Myocyte (in vitro differentiated cells): ENCODE measurements at places on chromosomes 13 and 19.

GRCh38 chr13:98896083-98896867, 81.6 kb downstream of the DOCK9 start:
- no peak for DNase-seq

DNA sequence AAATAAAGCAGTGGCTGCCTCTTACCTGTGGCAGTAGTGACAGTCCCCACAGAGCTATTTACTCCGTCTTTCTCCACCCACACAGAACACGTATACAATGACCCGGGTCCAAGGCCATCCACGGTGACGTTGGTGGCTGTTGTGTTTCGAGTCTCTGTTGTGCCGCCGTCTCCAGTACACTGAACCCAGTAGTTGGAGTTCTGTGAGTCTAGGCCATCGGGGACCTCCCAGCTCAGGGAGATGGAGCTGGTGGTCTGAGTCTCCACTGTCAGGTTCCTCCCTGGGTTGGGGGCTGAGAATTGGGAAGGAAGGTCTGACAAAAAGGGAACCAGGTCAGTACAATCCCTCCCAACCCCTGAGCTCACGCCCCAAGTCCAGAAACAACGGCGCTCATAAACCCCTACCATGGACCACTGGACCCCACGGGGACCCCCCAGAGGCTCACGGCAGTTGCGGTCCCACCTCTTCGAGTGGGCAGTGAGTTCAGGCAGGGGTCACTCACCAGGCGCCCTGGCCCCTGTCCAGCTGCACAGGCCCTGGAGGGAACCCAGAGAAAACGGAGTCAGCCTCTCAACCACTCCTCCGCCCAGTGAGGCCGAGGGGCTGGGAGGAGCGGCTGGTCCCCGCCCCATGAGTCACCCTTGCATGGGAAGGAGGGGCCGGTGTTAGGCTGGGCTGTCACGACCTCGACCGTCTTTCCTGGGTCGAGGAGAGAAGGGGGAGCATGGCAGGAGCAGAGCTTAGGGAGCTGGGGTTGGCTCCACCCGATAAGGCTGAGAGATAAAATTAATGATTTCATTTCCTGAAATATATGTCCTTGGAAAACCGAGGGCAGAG, 2.4 kb downstream of the PTPRH start:
- peak; percentile 83 for DNase-seq

DNA sequence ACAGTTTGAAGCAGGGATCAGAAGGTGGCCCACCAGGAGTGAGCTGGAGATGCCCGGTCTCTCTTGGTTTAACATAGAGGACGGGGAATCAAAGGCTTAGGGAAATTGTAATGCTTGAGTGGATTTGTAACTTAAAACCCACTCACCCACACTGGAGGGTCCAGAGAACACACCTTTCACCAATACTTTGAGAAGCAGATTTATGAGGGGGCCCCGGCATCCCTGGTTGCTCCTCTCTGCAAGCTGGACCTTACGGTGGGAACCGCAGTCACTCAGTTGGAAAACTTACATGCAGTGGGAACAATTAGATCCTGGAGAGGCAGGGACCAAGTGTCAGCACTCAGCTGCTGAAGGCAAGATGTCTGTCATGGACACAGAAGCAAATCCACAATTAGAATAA, 20.5 kb downstream of the PPP5C start:
- DNase-seq = no peak

- DNase-seq = no peak
Observed at GRCh38 chr13:95512957-95513356, 39.6 kb upstream of the CLDN10 start.

- no peak for DNase-seq
Observed at GRCh38 chr13:28485996-28486543, 8.9 kb downstream of the FLT1 start.

GRCh38 chr19:15014579-15014978, 34.7 kb upstream of the CASP14 start:
- DNase-seq = no peak

- DNase-seq = no peak
Observed at GRCh38 chr19:12665281-12665573, 1.3 kb downstream of the MAN2B1 start.

- no peak for DNase-seq
Observed at GRCh38 chr13:89988206-89988605, 1359.3 kb upstream of the MIR17HG start.

- peak; percentile 55 for DNase-seq
Observed at GRCh38 chr19:17784201-17785008, 10.5 kb upstream of the B3GNT3 start.

DNA sequence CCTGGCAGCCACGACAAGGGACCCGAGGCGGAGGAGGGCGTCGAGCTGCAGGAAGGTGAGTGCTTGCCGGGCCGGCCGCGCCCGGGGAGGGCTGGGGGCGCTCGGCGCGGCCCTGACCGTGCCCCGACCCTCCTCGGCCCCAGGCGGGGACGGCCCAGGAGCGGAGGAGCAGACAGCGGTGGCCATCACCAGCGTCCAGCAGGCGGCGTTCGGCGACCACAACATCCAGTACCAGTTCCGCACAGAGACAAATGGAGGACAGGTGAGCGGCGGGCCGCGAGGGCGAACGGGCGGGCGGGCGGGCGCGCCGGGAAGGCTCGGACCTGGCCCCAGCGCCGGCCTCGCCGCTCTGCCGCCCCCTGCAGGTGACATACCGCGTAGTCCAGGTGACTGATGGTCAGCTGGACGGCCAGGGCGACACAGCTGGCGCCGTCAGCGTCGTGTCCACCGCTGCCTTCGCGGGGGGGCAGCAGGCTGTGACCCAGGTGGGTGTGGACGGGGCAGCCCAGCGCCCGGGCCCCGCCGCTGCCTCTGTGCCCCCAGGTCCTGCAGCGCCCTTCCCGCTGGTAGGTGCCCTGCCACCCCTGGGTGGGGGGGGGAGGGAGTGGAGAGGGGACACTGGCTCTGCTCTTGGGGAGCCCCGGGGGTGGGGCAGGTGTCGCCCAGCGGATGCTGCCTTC, 816 bp downstream of the USF2 start:
- peak; percentile 86 for DNase-seq

DNA sequence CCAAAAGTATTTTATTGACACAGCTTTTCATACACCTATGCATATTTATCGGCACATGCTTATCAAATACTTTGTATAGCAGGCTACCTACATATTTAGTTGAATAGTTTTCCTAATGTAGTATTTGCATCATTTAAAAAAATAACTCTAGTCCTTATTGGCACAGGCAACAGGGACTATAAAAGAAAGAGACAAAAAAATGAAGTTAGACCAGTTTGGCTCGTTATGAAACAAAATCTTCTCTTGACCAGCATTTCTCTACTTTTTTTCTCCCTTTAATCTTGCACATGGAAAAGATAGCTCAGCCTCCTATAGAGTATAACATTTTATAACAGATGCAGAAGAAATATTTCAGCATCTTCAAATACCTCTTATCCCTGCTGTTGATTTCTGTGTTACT, 794.8 kb upstream of the MIR17HG start:
- no peak for DNase-seq

GRCh38 chr13:22256111-22256639, 585.3 kb downstream of the FGF9 start:
- no peak for DNase-seq

DNA sequence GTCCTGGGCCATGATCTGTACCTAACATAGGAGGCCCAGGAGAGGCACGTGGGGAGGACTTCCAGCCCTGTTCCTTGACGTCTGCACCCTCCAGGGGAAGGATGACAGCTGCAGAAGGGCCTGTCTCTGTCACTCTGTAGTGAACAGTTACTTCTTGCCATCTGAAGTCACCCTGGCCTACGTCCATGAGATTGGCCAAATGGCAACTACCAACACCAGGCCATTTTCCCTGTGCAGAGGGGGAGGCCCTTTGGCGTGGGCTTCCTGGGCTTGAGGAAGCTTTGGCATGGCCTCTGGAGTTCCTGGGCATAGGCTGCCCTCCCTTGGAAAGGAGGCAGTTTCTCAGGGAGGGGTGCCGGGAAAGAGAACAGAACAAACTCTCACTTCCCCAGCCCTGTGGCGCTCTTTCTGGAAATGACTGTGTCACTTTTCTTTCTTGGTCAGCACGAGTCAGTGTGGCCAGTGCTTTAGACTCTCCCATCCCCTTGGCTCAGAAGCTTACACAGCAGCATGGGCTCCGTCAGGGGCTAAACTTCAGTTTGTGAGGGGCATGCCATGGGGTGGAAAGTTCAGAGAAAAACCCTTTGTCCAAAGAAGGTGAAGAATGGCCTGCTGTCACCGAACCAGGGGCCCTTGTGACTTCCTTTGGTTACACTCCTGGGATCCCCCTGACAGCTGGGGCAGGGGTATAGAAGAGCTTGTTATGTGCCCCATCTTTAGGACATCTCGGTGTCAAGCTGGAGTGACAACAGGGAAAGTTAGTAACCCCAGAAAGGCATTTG, 5.3 kb downstream of the CARM1 start:
- DNase-seq = peak; percentile 87

DNA sequence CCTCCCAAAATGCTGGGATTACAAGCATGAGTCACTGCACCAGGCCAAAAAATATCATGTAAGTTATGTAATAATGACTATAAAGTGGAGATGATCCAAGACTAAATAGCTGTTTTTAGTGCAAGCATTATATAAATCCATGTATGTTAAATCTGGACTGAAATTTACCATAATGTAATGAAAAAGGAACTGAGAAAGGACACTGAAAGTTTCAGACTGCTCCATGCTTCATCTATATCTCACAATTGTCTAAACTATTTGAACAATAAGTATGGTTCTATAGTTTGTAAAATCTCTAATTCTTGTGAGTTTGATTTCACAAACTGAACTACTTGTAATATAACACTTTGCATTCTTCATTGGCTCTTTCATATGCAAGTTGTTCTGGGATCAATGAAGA, 2299.5 kb downstream of the PCDH9 start:
- DNase-seq = no peak

- peak; percentile 5 for DNase-seq
Observed at GRCh38 chr13:39528661-39528980, 74.4 kb downstream of the LHFPL6 start.

- peak; percentile 18 for DNase-seq
Observed at GRCh38 chr13:21458451-21458812, 671 bp downstream of the ZDHHC20 start.

DNA sequence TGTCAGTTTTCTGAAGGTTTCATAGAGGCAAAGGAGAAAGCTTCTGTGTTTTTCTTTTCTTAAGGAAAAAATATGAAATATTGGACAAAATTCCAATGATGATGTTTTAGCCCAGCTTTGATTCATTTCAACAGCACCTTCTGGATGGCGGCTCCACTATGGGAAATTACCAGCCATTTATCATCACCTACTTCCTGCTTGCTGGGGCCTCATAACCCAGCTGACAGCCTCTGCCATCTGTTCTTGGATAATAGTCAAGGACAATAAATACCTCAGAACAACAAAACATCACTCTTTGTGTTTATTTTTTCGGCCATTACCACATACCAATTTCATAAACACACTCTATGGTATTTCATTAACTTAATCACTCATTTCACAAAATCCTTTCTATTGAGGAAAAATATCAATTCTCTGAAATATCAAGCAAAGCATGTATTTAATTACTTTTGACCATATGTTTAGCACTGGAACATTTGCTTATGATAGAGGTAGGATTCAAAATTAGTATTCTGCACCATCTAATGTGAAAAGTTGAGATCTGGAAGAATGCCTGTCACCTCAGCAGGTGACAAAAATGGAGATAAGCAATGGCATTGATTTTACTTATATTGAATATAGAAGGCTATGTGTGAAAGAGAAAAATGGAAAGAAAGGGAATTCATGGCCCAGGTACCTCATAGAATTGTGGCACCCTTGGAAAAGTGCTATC, 629.7 kb downstream of the LIG4 start:
- DNase-seq = no peak
